ENCODE measurements at places on chromosomes 11 and 22.

- H3K27ac ChIP-seq, result no peak overlapping the region
- H3K27me3 ChIP-seq, result no peaks in the 10 kb centered on the region
- no peak overlapping the region for H3K4me3 ChIP-seq
- no peaks in the 10 kb centered on the region for H3K4me1 ChIP-seq
- DNase-seq, result no peak
These were observed 6.4 kb upstream of the EHF start for GRCh38 chr11:34614344-34615104.

DNA sequence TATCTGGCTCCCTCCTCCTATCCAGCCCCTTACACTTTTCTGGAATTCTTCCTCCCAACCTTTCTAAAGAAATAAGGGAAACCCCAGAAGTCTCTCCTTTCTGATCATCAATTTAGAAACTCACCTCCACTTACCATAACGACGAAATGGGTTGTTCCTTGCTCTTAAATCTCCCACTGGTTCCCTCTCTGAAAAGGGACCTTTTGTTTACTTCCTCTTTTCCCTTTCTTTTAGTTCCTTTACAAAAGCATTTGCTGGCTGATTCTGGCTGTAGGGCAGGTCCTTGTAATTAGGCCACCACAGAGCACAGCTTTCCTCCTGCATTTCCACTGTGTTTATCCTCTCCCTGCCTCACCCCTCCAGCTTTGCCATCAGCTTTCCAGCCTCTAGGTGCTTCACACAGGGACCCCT, 12.0 kb downstream of the JAML start:
- peaks cover 47% of the 10 kb centered on the region for H3K4me1 ChIP-seq
- H3K4me3 ChIP-seq, result no peak overlapping the region
- no peaks in the 10 kb centered on the region for H3K27me3 ChIP-seq
- no peaks in the 10 kb centered on the region for H3K36me3 ChIP-seq
- H3K27ac ChIP-seq, result peak overlapping the region; percentile 63
- DNase-seq, result peak; percentile 45

GRCh38 chr22:37126383-37126782, 16.9 kb upstream of the TMPRSS6 start:
- no peak overlapping the region for H3K4me3 ChIP-seq
- peak; percentile 50 for DNase-seq
- H3K27me3 ChIP-seq, result no peaks in the 10 kb centered on the region
- H3K27ac ChIP-seq, result no peak overlapping the region
- no peaks in the 10 kb centered on the region for H3K36me3 ChIP-seq

GRCh38 chr22:35894937-35895708, 133.5 kb downstream of the RBFOX2 start:
- H3K27me3 ChIP-seq, result no peaks in the 10 kb centered on the region
- H3K27ac ChIP-seq, result no peak overlapping the region
- peaks cover 24% of the 10 kb centered on the region for H3K4me1 ChIP-seq
- no peak overlapping the region for H3K4me3 ChIP-seq
- peak; percentile 17 for DNase-seq

DNA sequence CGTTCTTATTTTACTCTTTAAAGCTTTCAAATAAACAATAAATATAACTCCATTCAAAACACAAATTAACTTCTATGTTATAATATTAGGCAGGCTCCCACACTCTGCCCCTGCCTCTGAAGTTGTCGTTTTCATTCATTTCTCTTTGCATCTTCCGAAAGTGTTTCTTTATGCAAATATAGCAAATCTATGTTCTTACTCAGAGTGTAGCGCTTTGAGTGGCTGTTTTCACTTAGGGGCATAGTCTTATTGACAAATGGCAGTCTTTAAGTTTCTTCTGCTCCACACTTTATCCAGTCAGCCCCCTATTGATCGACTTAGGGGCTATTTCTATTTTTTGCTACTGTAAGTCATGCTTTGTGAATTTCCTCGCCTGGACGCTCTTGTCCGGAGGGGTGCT, 45.3 kb upstream of the RTL6 start:
- no peak overlapping the region for H3K4me3 ChIP-seq
- DNase-seq, result no peak
- H3K27ac ChIP-seq, result no peak overlapping the region
- H3K27me3 ChIP-seq, result peaks cover 25% of the 10 kb centered on the region

DNA sequence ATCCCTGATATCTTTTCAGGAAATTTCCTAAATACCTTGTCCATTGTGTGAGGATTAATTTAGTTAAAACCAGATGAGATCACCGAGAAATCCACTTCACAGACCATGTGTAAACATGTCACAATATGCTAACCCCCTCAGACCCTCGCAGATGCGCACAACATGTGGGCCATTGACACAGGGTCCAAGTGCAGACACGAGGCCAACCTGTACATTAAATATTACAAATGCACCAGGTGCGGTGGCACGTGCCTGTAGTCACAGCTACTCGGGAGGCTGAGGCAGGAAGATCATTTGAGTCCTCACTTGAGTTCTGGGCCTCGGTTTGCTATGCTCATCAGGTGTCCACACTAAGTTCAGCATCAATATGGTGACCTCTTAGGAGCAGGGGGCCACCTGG, 9.9 kb upstream of the TMPRSS4 start:
- no peak for DNase-seq
- H3K27ac ChIP-seq, result no peak overlapping the region
- H3K27me3 ChIP-seq, result no peaks in the 10 kb centered on the region

GRCh38 chr22:30014244-30014643, 66.0 kb upstream of the HORMAD2 start:
- H3K36me3 ChIP-seq, result peaks cover 6% of the 10 kb centered on the region
- H3K4me3 ChIP-seq, result no peak overlapping the region
- no peak for DNase-seq
- no peaks in the 10 kb centered on the region for H3K4me1 ChIP-seq
- no peaks in the 10 kb centered on the region for H3K27me3 ChIP-seq
- no peak overlapping the region for H3K27ac ChIP-seq

- no peak for DNase-seq
- no peak overlapping the region for H3K27ac ChIP-seq
- H3K36me3 ChIP-seq, result no peaks in the 10 kb centered on the region
- H3K4me3 ChIP-seq, result no peak overlapping the region
- H3K27me3 ChIP-seq, result no peaks in the 10 kb centered on the region
- no peaks in the 10 kb centered on the region for H3K4me1 ChIP-seq
These were observed 24.6 kb upstream of the COMT start for GRCh38 chr22:19916941-19917340.

DNA sequence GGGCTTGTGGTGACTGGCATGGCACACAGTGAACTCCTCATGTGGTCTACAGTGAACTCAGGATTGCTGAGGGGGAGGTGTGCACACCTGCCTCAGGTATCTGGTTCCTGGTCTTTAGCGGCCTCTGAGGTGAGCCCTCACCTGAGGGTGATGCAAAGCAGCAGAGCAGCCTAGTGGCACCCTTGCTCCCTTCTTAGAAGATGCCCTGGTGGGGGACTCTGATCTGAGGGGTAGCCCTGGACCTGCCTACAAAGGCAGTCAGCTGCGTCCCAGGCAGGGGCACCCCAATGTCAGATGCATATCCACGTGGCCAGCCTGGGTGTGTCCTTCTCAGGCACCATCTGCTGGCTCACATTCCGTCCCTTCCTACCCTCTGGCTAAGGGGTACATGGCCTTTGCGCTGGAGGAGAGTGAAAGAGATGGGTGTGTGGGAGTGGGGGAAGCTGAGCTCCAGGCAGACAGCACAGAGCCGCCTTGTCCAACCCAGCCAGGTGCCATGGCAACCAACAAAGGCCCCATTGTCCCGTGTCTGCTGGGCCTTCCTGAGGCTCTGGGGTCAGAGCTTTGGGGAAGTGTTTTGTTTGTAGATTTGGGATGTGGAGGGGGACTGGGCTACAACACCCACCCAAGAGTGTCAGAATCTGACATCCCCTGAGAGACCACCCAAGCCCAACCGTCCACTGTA, 5.8 kb downstream of the PLEKHB1 start:
- H3K27me3 ChIP-seq, result no peaks in the 10 kb centered on the region
- H3K4me1 ChIP-seq, result peaks cover 45% of the 10 kb centered on the region
- H3K4me3 ChIP-seq, result peak overlapping the region; percentile 29

- no peak for DNase-seq
- no peak overlapping the region for H3K27ac ChIP-seq
- no peaks in the 10 kb centered on the region for H3K36me3 ChIP-seq
These were observed 23.5 kb upstream of the P2RY2 start for GRCh38 chr11:73194593-73194992.

DNA sequence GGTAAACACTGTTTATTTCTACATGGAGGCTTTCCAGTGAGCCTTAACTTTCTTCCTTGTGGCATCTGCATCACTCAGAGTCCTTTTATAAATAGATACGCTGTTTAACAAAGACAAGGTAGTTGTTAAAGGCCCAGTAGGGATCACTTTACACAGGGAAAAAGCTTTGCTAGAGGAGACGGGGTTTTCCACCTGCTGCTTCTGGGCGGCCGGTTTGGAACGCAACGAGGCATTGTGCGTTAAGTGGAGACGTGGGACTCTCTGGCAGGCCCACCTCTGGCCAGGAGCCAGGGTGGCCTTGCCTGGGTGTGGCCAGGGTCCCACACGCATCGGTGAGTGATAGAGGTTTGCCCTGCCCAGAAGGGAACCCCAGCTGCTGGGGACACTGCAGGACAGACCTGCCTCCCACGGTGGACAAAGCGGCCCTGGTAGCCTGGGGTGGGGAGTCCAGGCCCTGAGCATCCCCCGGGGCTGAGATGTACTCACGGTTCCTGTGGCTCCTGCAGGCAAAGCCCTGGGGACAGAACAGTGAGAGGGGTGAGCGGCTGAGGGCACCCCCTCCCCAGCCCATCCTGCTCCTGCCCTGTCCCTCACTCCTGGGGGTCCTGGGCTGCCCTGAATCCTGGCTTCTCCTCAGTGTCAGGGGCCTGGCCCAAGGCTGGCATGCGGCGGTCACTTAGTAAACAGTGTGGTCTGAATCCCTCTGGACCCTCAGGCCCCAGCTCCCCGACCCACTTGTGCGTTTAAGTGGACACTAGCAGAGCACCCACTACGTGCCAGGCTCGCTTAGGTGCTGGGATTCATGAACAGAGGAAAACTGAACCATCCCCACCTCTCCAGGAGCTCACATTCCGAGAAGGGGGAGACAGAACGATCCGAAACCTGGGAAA, 4.2 kb downstream of the IL17REL start:
- no peak overlapping the region for H3K4me3 ChIP-seq
- no peak for DNase-seq
- H3K4me1 ChIP-seq, result peaks cover 9% of the 10 kb centered on the region
- no peaks in the 10 kb centered on the region for H3K36me3 ChIP-seq
- H3K27me3 ChIP-seq, result peaks cover 58% of the 10 kb centered on the region
- no peak overlapping the region for H3K27ac ChIP-seq

- H3K36me3 ChIP-seq, result no peaks in the 10 kb centered on the region
- peaks cover 12% of the 10 kb centered on the region for H3K4me1 ChIP-seq
- H3K27me3 ChIP-seq, result no peaks in the 10 kb centered on the region
- no peak for DNase-seq
- no peak overlapping the region for H3K4me3 ChIP-seq
These were observed 12.3 kb downstream of the ABTB2 start for GRCh38 chr11:34345540-34345876.

Data from neural progenitor cell (in vitro differentiated cells).